ENCODE measurements at places on chromosomes 7 and 10.
A peak's percentile ranks its signal among the peaks of the same experiment; 100 is the strongest.

- DNase-seq, result no peak
- no peaks in the 10 kb centered on the region for H3K36me3 ChIP-seq
- H3K27ac ChIP-seq, result no peak overlapping the region
- no peaks in the 10 kb centered on the region for H3K4me1 ChIP-seq
Observed at GRCh38 chr10:36023939-36024338, 381.8 kb upstream of the FZD8 start.

DNA sequence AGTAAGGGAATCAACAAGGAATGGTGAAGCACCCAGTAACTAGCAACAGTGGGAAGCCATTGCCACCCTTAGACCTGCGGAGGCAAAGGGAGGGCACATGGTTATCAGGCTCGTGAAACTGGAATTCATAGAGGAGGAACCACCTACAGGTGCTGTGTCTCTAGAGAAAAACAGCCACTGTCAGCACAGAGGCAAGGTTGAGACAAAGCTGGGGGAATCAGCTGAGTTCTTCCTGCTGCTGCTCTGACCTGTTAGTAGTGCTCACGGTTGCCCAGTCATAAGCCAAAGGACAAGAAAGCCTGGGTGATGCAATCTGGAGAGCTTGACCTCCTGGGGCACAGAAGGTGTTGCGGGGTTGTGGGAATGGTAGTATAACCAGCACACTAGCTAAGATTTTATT, 110.1 kb downstream of the TPST1 start:
- no peaks in the 10 kb centered on the region for H3K36me3 ChIP-seq
- no peak overlapping the region for H3K27ac ChIP-seq
- no peak for DNase-seq
- H3K4me3 ChIP-seq, result no peak overlapping the region

DNA sequence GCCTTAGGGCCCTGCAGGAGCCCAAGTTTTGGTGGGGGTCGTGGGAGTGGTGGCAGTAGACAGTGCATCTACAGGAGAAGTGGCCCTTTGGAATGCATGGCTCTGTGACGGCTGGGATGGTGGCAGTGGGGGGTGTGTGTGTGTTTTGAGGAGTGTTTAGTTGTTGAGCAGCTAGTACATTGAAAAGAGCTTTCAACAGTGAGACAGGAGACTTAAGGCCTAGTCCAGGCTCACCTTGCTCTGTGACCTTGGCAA, 27.1 kb downstream of the ZNF775 start:
- peaks cover 39% of the 10 kb centered on the region for H3K4me1 ChIP-seq
- peak overlapping the region; percentile 80 for H3K4me3 ChIP-seq
- H3K27me3 ChIP-seq, result no peaks in the 10 kb centered on the region
- H3K27ac ChIP-seq, result peak overlapping the region; percentile 82
- H3K36me3 ChIP-seq, result peaks cover 23% of the 10 kb centered on the region
- peak; percentile 43 for DNase-seq

GRCh38 chr10:115335366-115335765, 242.2 kb downstream of the ATRNL1 start:
- no peak for DNase-seq
- no peaks in the 10 kb centered on the region for H3K36me3 ChIP-seq
- H3K4me1 ChIP-seq, result no peaks in the 10 kb centered on the region
- no peak overlapping the region for H3K27ac ChIP-seq
- no peak overlapping the region for H3K4me3 ChIP-seq

GRCh38 chr10:13268841-13269240, 31.0 kb downstream of the PHYH start:
- no peaks in the 10 kb centered on the region for H3K27me3 ChIP-seq
- no peaks in the 10 kb centered on the region for H3K36me3 ChIP-seq
- H3K4me1 ChIP-seq, result no peaks in the 10 kb centered on the region
- no peak overlapping the region for H3K4me3 ChIP-seq

DNA sequence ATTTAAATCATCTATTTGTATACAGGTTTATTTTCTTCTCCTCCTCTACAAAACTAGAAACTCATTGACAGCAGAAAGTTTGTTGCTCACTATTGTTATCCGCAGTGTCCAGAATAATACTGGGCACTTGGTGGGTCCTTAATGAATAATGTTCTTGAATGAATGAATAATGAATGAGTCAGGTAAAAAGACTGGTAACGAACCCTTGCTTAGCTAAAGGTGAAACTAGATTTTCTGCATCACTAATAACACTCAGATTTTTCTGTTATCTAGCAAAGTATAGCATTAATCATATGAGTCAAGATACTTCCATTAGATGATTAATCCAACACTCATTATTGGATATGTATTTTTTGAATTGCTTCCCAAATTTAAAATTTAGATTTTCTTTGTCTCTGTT, 953.2 kb downstream of the SORCS3 start:
- no peaks in the 10 kb centered on the region for H3K27me3 ChIP-seq
- no peaks in the 10 kb centered on the region for H3K4me1 ChIP-seq
- no peaks in the 10 kb centered on the region for H3K36me3 ChIP-seq
- no peak for DNase-seq

DNA sequence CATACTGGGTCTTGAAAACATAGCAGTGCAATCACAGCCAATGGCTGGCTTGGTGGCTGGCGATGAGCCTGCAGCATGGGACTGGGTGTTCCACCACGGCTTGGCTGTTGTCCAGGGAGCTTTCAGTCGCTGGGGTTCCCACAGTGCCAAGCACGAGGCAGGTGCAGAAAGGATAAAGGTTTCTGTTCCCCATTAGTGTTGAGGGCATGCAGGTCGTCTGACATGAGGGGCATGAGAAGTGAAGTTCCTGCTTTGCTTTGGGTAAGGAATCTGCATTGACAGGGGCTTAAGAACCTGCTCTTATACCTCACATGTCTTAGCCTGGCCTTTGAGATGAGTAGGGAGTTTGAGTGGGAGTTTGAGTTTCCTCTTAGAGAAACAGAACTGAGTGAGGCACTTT, 9.0 kb upstream of the CFTR start:
- DNase-seq, result no peak
- no peaks in the 10 kb centered on the region for H3K36me3 ChIP-seq
- no peaks in the 10 kb centered on the region for H3K4me1 ChIP-seq
- H3K4me3 ChIP-seq, result no peak overlapping the region
- no peaks in the 10 kb centered on the region for H3K27me3 ChIP-seq

DNA sequence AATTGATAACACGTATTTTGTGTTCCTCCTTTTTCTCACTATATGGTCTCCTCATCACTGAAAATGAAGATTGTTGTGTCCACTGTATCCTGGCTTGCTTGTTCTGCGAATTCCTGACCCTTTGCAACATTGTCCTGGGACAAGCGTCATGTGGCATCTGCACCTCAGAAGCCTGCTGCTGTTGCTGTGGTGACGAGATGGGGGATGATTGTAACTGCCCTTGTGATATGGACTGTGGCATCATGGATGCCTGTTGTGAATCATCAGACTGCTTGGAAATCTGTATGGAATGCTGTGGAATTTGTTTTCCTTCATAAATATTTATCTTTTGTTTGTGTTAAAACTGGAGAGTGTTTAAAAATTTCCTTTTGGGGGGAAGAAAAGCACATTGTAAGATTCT, 93.7 kb downstream of the MDFIC start:
- DNase-seq, result no peak
- no peak overlapping the region for H3K27ac ChIP-seq
- no peak overlapping the region for H3K4me3 ChIP-seq
- no peaks in the 10 kb centered on the region for H3K27me3 ChIP-seq

DNA sequence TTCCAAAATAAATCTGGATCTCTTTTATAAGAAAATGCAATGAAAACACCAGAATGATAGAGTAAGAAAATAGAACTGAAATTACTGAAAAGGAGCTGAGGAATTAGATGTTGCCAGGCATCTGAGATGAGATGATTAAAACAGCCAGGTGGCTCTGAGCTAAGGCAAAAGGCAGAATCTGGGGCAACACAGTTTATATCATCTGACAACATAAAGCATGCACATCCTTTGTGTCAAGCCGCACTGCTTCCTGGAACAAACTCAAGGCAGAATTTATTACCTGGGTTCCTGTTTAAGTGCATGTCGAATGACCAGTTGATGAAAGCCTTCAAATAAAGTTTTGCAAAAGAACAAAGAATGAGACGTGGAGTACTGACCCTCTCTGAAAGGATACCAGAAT, 247.0 kb downstream of the SNX10 start:
- H3K4me3 ChIP-seq, result no peak overlapping the region
- no peak for DNase-seq
- no peak overlapping the region for H3K27ac ChIP-seq
- H3K36me3 ChIP-seq, result no peaks in the 10 kb centered on the region
- H3K27me3 ChIP-seq, result peaks cover 17% of the 10 kb centered on the region

- no peak overlapping the region for H3K27ac ChIP-seq
- no peaks in the 10 kb centered on the region for H3K4me1 ChIP-seq
- no peaks in the 10 kb centered on the region for H3K36me3 ChIP-seq
- H3K27me3 ChIP-seq, result no peaks in the 10 kb centered on the region
Observed at GRCh38 chr10:13831711-13832141, 245.0 kb downstream of the PRPF18 start.

- H3K36me3 ChIP-seq, result no peaks in the 10 kb centered on the region
- no peak overlapping the region for H3K27ac ChIP-seq
- H3K27me3 ChIP-seq, result no peaks in the 10 kb centered on the region
- no peak overlapping the region for H3K4me3 ChIP-seq
- DNase-seq, result no peak
Observed at GRCh38 chr7:146858690-146859089, 742.1 kb downstream of the CNTNAP2 start.

- no peak for DNase-seq
- no peaks in the 10 kb centered on the region for H3K4me1 ChIP-seq
- peaks cover 6% of the 10 kb centered on the region for H3K36me3 ChIP-seq
- no peaks in the 10 kb centered on the region for H3K27me3 ChIP-seq
Observed at GRCh38 chr7:35015346-35015859, 21.9 kb downstream of the DPY19L1 start.

DNA sequence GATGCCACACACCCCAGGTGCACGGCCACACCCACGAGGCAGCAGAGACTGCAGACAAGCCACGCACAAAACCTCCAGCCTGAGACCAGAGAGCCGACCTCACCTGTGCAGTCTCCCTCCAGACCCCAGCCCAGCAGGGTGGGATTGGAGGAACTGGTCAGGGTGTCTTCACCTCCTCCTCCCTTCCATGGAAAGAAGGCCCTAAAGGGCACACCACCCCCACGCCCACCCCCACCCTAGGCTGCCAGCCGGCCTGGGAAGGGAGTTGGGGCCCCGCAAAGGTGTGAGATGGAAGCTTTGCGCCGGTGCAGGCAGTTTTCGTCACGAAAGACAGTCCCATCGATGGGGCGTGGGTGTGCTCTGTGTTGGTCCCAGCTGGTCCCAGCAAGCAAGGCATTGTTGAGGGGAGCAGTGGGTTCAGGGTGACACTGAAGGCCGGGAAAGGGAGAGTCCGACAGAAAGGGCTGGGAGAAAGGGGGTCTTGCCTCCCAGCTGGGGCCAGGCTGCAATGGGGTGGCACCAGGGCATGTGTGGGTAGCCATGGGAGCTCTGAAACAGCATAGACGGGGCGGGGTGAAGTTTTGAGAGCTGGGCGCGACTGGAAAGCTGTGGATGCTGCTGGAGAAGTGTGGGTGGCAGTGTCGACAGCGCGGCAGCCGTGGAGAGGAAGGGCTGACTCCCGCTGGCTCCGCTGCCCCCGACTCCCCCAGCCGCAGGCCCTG, 349.2 kb downstream of the GLRX3 start:
- H3K4me1 ChIP-seq, result no peaks in the 10 kb centered on the region
- no peaks in the 10 kb centered on the region for H3K36me3 ChIP-seq
- no peak overlapping the region for H3K27ac ChIP-seq
- H3K4me3 ChIP-seq, result no peak overlapping the region

DNA sequence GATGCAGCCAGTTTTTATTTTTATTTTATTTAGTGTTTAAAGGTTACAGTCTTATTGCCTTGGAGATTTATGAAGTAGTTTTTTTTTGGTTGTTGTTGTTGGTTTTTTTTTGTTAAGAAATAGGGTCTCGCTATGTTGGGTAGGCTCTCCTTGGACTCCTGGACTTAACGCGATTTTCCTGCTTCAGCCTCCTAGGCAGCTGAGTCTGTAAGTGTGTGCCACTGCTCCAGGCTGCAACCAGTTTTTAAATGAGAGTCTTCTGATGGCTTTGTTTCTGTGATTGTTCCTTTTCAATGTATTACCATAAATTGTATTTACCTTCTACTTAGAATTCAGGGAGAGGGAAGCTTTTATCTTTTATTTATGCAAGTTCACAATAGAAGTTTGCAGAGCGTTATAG, 62.8 kb downstream of the BICC1 start:
- no peaks in the 10 kb centered on the region for H3K4me1 ChIP-seq
- no peak overlapping the region for H3K4me3 ChIP-seq

- H3K36me3 ChIP-seq, result no peaks in the 10 kb centered on the region
- H3K27me3 ChIP-seq, result peaks cover 8% of the 10 kb centered on the region
- DNase-seq, result no peak
- H3K27ac ChIP-seq, result no peak overlapping the region
- no peak overlapping the region for H3K4me3 ChIP-seq
- no peaks in the 10 kb centered on the region for H3K4me1 ChIP-seq
Observed at GRCh38 chr10:120828763-120829319, 22.3 kb upstream of the WDR11 start.

- no peak overlapping the region for H3K27ac ChIP-seq
- peaks cover 4% of the 10 kb centered on the region for H3K27me3 ChIP-seq
- no peaks in the 10 kb centered on the region for H3K36me3 ChIP-seq
- no peak overlapping the region for H3K4me3 ChIP-seq
- no peaks in the 10 kb centered on the region for H3K4me1 ChIP-seq
Observed at GRCh38 chr10:62514079-62514693, 140.0 kb downstream of the ZNF365 start.

GRCh38 chr7:37973915-37974314, 53.5 kb downstream of the EPDR1 start:
- no peaks in the 10 kb centered on the region for H3K4me1 ChIP-seq
- no peaks in the 10 kb centered on the region for H3K36me3 ChIP-seq
- no peak for DNase-seq
- H3K27ac ChIP-seq, result no peak overlapping the region
- H3K4me3 ChIP-seq, result no peak overlapping the region

- H3K36me3 ChIP-seq, result no peaks in the 10 kb centered on the region
- no peak overlapping the region for H3K4me3 ChIP-seq
- no peak overlapping the region for H3K27ac ChIP-seq
- DNase-seq, result no peak
Observed at GRCh38 chr10:57334523-57334922, 933.2 kb downstream of the IPMK start.

GRCh38 chr10:84605802-84606201, 277.4 kb downstream of the CCSER2 start:
- H3K4me3 ChIP-seq, result no peak overlapping the region
- H3K27me3 ChIP-seq, result peaks cover 4% of the 10 kb centered on the region
- H3K36me3 ChIP-seq, result no peaks in the 10 kb centered on the region
- DNase-seq, result no peak
- H3K4me1 ChIP-seq, result no peaks in the 10 kb centered on the region

- no peak for DNase-seq
- H3K27me3 ChIP-seq, result no peaks in the 10 kb centered on the region
- H3K27ac ChIP-seq, result no peak overlapping the region
- H3K36me3 ChIP-seq, result no peaks in the 10 kb centered on the region
- H3K4me3 ChIP-seq, result no peak overlapping the region
- no peaks in the 10 kb centered on the region for H3K4me1 ChIP-seq
Observed at GRCh38 chr7:111232249-111233084, 141.5 kb downstream of the LRRN3 start.

Measured in T-cell (primary cell).